Astrocyte (in vitro differentiated cells and primary cell): ENCODE measurements at places on chromosomes 12 and 14. TPM values are rescaled to one million over a fixed set of nuclear protein-coding genes. Genes with fewer than 3 reads are reported as not detected.

DNA sequence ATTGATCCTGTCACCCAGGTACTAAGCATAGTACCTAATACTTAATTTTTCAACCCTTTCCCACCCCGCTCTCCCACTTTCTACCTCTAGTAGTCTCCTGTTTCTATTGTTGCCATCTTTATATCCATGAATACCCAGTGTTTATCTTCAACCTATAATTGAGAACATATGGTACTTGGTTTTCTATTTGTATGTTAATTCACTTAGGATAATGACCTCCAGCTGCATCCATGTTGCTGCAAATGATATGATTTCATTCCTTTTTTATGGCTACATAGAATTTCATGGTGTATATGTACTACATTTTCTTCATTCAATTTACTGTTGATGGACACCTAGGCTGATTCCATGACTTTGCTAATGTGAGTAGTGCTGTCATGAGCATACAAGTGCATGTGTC is 547.3 kb upstream of the NOVA1 start:
- DNase-seq = no peak

DNA sequence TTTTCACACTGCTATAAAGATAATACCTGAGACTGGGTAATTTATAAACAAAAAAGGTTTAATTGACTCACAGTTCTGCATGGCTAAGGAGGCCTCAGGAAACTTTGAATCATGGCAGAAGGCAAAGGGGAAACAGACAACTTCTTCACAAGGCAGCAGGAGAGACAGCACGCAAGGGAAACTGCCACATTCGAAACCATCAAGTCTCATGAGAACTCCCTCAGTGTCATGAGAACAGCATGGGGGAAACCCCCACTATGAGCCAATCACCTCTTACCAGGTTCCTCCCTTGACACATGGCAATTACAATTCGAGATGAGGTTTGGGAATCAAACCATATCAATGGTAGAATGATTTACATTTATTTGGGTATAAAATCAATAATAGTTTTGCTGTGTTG is 558.5 kb downstream of the TMTC2 start:
- no peak for DNase-seq

The SIVA1 gene
- 46.4 and 51.0 TPM in 2 replicates for total RNA-seq

- DNase-seq = no peak
Measured at GRCh38 chr12:108613548-108613947, 15.7 kb upstream of the TMEM119 start.

DNA sequence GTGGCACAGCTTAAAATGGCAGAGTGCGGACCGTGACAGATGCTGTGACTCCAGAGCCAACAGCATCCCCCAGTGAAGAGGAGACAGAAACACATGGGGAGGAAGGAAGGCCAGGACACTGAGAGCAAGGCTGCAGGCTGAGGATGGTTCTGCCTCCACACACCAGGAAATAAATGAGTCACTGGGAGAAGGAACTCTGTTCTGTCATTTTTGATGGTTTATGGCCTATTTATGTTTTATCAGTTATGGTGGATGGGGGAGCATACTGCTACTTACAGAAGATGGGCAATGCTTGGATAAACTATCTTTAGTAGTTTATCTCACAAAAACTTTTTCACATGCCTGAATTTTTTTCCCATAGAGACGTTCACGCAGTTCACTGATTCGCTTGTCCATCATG is 33.8 kb downstream of the ZFYVE21 start:
- no peak for DNase-seq
